ENCODE measurements at places on chromosomes 5 and 9.

GRCh38 chr9:37443566-37443965 is 21.1 kb downstream of the GRHPR start:
- no peak for DNase-seq

DNA sequence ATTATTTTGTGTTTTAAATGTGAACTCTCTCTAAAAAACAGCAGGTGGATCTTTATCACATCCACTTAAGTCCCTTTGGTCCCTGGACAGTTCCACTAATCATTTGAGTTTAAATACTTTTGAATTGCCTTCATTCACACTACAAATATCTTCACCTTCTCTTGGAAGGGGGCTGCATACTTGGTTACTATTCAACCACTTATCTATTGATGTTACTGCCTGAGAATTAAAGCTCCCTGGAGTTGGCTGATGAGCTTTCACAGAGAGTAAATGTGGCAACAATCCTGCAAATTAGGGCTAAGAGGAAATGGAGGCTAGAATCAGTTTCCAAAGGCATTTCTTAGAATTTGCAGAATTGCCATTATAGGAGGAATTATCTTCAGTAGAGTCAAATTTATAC is 180.4 kb downstream of the ST8SIA4 start:
- no peak for DNase-seq

DNA sequence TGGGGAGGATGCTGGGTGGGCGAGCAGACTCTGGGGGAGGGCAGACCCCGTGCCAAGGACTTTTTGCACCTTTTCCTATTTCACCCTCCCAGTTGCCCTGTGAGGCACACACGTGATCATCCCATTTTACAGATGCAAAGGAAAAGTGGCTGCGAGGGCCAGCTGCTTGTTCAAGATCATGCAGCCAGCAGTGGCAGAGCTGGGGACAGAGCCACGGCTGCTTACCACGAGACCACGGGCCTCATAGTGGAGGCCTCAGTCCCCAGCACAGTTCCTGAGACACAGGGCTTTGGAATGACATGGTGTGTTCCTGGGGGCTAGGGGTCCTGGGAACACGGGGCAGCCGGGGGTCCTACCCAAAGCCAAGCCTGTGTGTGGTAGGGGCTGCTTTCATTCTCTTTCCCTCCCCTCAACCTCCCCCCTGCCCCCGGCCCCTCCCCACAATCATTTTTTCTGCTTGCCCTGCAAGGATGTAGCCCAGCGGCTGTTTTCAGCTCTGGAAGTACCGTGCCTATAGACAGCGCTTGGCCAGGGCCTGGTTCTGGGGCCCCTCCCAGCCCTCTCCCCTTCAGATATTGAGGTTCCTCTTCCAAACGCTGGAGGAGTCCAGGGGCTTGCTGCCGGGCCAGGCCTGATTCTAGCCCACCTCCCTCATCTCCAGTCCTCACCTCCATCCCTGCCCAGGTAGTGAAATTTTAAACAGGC is 58.5 kb upstream of the IER5L start:
- DNase-seq, result no peak

GRCh38 chr5:127425868-127426267 is 91.6 kb upstream of the PRRC1 start:
- no peak for DNase-seq

- DNase-seq, result no peak
Observed at GRCh38 chr9:103304797-103305196, 309.7 kb downstream of the CYLC2 start.

DNA sequence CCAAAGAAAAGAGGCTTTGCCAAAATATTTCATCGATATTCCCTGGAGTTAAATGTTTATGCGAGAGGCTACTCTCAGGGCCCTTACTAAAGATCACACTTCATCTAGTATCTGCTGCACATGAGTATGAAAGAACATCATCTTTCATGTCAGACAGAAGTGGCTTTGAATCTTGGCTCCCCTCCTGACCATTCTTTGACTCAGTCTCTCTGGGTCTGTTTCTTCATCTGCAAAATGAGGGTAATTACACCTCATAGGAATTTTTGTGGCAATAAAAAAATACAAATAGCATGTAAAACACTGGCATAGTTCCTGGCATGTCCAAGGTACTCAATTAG is 58.1 kb downstream of the SLIT3 start:
- DNase-seq, result no peak

- DNase-seq, result no peak
Observed at GRCh38 chr9:117624106-117624505, 80.1 kb upstream of the TLR4 start.

DNA sequence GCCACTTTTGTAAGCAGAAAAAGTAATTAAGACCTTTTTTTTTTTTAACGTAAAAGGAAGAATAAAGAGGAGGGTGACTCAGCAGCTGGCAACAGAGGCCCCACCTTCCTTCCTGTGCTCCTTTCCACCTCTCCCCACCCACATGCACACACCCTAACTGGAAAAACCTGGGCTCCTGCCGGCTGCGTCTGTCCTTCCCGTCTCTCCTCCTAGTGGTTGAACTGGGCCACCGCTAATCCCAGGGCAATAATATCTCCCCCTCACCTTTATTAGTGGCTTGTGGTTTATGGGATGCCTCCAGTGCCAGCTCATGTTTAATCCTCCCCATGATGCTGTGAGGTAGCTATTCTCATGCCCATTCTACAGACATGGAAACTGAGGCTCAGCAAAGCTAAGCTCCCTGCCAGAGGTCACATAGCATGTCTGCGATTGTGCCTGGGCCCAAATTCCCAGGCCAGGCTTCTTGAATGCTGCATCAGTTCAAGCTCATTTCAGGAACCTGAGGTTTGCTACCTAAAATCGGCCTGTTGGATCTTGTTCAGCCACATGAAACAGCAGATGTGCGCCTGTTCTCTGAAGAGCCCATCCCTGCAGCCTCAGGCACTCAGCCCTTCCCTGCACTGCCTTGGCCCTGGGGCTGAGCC is 60.9 kb upstream of the IL17B start:
- no peak for DNase-seq

DNA sequence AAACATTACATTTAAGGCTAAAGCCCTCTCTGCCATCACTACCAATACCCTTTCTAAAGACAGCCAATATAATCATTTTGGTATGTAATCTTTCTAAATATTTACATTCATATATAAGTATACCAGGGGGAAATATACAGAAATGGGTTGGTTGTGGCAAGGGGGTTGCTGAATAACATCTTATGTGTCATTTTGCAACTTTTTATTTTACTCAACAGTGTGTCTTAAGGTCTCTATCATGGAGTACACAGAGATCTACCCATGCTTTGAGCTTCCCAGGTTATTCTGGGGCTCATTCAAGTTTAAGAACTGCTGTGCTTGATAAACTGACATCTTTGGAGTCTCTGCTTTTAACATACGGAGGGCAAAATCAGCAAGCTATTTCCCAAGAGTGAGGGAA is 7.4 kb upstream of the FAT2 start:
- DNase-seq, result no peak

GRCh38 chr9:126661521-126662251 is 48.0 kb downstream of the LMX1B start:
- DNase-seq, result no peak

- DNase-seq, result no peak
Observed at GRCh38 chr9:124570942-124571666, 63.9 kb upstream of the NR5A1 start.

- DNase-seq, result no peak
Observed at GRCh38 chr9:133552236-133552635, 17.7 kb downstream of the ADAMTSL2 start.

- no peak for DNase-seq
Observed at GRCh38 chr9:9819886-9820285, 792.9 kb downstream of the PTPRD start.

DNA sequence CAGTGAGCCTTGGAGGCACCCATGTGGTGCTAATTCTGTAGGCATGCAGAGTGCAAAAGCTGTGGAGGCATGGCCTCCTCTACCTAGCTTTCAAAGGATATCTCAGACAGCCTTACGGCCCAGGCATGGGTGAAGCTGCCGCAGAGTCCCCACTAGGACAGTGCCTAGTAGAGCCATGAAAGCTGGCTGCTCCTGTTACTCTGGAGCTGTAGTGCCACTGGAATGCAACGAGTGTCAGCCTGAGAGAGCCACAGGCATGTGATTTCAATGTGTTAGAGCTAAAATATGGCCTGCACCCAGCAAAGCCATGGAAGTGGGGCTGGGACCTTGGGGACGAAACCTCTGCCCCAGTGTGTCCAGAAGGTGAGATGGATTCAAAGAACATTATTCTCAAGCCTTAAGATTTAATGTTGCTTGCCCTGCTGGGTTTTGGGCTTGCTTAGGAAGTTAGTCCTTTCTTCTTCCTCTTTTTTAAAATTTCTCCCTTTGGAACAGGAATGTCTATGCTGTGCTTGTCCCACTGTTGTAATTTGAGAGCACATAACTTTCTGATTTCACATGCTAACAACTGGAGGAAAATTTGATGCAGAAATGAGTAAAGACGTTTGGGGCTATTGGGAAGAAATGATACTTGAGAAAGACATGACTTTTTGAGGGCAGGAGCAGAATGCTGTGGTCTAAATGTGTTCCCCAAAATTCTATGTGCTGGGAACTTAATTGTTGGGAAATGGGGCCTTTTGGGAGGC is 298.4 kb downstream of the PSAT1 start:
- no peak for DNase-seq

- no peak for DNase-seq
Observed at GRCh38 chr5:11224436-11225187, 463.6 kb upstream of the DAP start.

GRCh38 chr5:36606036-36606427 is 374 bp upstream of the SLC1A3 start:
- DNase-seq, result no peak

- DNase-seq, result no peak
Observed at GRCh38 chr9:95880021-95880690, 4.7 kb downstream of the ERCC6L2 start.

DNA sequence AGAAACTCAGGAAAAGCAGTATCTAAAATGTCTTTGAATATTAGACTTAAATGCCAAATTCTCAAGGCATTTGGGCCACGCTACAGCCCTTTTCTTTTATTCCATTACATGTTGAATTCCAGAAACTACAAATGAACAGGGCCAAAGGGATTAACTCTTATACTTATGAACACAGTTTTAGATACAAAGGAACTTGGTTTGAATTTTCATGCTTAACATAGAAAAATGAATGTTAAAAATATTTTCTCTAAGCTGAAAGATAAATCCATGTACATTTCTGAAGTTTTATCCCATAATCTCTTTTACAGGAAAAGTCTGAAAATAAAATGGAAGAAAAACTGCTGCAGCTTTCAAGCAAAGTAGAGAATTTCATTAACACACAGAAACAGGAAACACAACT is 56.8 kb downstream of the FAM81B start:
- DNase-seq, result no peak

- no peak for DNase-seq
Observed at GRCh38 chr9:7534211-7534935, 265.2 kb downstream of the DMAC1 start.

GRCh38 chr5:43874772-43875171 is 271.8 kb downstream of the NNT start:
- DNase-seq, result no peak

- DNase-seq, result no peak
Observed at GRCh38 chr9:95197692-95198271, 119.7 kb downstream of the FANCC start.

DNA sequence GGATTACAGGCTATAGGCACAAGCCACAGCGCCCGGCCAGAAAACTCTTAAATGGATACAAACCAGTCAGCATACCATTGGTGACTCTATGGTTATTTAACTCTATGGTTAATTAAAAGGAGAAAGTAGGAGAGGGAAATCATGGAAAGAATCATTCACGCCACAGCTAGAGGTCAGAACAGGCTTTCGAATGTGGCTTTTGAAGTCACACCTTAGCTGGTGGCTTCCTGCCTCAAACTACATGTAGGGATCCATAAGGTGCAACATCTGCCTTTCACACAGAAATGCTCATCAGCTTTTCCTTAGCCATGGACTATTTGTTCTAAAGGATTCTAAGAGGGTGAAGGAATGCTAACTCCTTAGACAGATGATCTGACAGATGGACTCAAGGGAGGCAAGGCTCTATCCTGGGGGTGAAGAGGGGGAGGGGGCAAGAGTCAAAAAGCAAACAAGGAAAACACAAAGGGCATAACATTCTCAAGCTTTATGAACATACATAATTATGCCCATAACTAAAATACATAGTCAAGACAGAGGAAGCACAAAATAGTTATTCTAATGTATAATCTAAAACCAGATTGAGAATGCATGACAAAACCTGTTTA is 130.9 kb downstream of the EFNA5 start:
- DNase-seq, result no peak

DNA sequence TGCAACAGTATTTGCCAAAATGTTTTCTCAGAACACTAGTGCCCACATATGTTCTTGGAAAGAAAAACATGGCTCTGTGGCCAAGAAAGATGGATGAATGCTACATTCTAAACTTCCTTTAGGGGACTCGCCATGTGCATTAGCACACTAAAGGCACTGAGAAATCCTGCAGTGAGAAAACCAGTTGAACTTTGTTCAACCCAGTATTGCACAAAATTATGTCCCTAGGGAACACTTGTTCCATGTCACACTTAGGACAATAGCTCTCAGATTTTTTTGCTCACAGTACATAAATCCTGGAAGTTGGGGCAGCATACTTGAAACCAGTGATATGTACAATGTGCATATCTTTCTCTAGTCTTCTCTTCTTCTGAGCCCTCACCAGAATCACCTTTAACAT is 96.6 kb downstream of the ADRB2 start:
- no peak for DNase-seq

DNA sequence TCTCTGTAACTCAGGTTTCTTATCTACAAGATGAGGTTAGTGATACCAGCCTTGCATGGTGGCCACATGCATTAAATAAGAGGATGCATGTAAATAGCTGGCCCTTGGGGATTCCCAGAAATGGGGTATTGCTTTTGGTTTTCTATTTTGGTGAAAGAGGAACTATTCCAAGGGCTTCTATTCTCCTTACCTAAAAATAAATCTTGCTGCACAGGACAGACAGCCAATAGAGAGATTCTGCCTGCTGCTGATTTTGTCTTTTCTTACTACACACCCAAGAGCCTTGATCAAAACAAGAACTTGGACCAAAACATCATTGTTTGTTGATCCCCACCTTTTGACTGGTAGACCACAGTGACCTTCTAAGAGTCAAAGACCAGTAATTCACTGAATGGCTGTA is 161.8 kb downstream of the PJA2 start:
- DNase-seq, result no peak
